ENCODE measurements at places on chromosomes 2 and 18.

DNA sequence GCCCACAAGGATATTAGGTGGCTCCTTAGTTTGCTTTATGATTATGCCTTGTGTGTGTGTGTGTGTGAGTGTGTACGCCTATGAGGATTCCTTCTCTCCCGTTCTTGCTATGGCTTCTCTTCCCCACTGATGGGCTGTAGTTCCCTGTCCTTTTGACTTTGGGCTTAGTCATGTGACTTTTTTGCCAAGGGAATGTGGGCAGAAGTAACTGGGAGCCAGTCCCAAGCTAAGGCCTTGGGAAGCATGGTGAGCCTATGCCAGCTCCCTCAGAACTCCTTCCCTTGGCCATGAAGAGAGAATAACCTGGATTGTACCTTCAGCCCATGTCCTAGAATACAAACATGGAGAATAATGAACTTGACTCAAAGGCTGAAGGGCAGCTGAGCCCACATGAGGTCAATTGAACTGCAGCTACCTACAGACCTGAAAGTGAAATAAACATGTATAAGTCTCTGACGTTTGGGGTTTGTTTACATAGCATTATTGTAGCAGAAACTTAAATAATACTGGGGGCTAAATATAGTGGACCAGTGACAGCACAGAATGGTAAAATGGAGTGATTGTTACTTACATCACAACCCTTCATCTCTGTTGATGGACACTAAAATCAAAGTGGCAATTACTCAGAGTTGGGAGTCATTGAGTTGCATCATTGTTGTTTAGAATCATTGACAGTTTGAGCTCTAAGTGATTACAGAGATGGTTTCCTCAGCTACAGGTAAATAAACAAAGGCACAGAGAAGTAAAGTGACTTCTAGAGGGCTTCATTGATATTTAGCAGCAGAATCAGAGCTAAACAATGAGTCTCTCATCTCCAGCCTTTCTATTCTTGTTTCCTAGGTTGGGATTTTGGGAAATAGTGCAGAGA, 15.3 kb upstream of the IL36G start:
- DNase-seq = no peak

DNA sequence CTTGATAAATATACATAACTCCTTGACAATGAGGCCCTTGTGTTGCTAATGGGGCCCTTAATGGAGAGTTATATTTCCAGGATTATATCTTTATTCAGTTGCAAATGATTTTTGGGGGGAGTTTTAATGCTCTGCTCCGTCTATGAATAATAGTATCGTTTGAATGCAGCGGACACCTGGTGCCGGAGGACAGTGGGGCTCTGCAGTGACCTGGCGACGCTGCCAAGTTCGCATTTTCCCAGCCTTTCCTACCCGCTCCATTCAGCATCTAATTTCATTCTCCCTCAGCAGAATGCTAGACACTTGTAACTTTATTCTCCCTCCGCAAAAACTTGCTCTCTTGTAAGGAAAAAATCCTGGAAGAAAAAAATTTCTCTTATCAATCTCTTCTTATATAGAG, 257.6 kb upstream of the SALL3 start:
- no peak for DNase-seq

DNA sequence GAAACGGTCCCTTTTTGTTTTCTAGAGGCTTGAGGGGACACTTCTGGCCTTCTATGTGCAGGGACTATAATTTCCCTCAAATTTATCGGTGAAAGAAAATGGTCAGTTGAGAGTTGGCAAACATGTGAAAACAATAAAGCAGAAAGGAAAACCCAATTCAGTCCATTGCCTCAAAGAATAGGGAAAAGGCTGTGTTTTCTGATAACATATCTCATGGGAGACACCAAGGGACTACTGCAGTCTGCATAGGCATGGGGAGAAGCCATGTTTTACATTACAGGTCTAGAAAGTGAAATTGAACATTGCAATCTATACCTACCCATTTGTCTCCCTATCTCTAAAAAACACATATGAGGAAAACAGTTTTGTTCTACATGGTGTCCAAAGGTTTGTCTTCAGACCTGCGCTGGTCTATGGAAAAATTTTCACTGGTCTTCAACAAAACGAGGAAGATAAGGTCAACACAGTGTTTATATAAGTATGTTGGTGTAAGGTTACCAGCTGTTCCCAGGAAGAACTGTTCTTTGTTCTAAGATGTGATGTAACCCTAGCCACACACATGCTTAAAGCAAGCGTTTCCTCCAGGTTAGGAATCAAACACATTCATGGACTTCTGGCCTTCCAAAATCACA, 179.7 kb downstream of the MREG start:
- no peak for DNase-seq

DNA sequence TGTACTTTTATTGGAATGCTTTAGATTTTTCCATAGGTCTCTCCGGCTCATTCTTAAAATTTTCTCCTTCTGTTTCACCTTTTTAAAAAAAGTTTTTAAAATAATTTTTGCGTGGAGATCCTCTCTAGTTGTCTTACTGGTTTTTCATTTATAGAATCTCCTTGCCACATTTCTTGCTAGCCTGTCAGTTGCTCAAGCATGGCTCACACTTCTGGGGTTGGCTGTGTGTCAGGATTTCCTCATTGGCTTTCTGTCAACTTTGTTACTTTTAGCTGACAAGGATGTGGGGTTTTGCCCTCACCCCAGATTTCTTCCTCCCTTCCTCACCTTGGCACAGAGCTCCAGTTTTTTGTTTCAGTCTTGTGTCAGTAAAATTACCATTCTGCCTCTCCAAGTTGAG, 124.6 kb downstream of the ZNF407 start:
- no peak for DNase-seq

GRCh38 chr2:190488516-190489233, 45.8 kb downstream of the NEMP2 start:
- no peak for DNase-seq

DNA sequence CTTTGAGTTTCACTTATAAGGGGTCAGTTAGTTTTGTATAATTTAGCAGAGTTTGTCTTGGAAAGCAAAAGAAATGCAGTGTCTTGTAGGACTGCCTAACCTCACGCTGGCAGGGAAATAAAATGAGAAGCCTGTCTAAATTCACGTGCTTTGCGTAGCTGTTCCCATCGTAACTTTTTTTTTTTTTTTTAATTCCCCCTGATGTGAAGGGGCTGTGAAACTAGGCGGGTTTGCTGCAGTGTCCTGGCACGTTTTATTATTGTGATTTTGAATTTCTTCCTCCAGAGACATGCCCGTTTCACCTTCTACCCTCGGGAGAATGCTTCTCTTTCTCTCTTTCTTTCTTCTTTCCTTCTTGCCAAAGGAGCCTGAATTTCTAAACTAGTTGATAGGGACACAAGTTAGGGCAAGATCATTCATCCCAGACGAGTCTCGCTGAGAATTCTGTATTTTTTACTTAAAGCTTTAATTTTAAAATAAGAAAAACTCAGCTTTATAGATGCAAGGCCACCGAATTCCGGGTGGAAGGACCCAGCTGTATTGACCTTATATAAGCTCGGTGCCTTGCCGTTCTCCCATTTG, 2.3 kb downstream of the MEIS1 start:
- no peak for DNase-seq

GRCh38 chr18:12085786-12086185, 7.9 kb upstream of the ANKRD62 start:
- no peak for DNase-seq

DNA sequence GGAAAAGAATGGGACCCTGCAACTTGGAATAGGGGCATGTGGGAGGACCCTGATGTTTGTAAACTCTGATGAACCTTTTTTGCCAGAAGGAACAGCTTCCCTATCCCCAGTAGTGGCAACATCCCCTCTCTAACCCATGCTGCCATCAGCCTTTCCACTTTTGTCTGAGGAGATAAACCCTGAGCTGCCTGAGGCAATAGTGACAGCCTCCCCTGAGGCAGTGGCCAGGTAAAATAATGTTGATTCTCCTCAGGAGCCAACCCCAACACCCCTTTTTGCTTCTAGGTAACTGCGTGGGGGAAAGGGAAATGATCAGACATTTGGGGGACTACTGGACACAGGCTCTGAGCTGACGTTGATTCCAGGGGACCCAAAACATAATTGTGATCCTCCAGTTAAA, 106.8 kb upstream of the NPAS2 start:
- no peak for DNase-seq

DNA sequence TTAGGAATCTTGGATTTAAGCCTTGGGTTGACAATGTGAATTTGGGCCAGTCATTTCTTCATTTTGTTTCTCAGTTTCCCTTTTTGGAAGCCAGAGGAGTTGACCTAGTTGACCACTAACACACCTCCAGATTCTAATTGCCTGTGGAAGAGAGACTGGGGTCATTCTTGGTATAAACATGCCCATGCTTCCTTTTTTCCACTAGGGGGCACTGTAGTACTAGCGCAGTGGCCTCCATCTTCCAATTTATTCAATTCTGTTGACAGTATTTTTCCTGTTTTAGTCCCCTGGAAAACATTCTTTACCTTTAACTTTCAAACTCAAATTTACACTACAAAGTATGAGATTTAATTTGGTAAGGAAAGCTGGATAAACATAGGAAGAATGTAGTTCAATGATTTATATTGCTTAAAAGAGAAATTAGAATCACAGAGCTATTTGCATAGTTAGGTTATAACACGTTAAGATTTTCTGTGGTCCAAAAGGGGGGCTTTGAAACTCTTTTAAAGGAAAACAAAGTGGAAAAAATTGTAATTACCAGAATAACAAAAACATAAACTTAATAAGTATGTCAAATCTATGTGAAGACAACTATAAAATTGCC, 57.5 kb upstream of the AGPS start:
- DNase-seq = no peak

- DNase-seq = no peak
Measured at GRCh38 chr2:28809927-28810326, 707 bp upstream of the SPDYA start.

GRCh38 chr2:56416500-56417176, 232.8 kb downstream of the CCDC85A start:
- DNase-seq = no peak

GRCh38 chr18:28177828-28178635, 1.1 kb upstream of the CDH2 start:
- no peak for DNase-seq

DNA sequence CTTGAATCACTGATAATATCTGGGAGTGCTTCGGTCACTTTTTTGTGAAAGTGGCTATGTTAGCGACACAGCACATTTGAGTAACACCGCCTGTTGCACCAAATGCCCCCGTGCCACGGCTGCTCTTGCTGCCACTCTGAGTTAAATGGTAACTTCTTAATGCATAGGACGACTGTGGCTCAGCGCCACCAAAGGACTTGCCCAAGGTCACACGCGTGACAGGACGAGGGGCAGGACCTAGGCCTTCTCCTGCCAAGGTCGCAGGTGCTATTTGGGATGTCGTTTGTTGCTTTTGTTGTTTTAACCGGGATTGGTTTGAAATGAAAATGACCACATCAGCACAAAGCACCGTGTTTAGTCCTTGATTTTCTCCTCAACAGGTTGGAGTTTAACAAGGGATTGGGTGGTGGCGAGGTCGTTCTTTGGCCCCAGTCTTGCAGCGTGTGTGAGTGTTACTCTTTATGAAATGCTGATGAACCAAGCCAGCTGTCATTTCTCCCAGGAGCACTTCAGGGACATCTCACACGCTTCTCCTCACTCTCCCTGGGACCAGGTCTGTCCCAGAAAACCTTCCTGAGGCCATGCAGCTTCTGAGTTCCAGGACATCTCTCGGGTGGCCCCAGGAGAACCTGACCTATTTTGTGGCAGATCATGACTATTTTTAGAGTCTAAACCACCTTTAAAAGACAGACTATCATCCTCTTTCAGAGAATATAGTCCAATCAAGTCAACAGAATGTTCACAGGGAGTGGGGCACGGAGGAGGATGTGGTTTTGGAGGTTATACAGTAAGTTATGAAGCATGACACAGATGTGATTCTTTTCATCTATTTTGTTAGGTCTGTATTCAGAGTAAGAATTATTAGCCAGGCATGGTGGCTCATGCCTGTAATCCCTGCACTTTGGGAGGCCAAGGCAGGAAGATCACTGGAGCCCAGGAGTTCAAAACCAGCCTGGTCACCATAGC, 49.9 kb downstream of the MTCL1 start:
- DNase-seq = no peak

DNA sequence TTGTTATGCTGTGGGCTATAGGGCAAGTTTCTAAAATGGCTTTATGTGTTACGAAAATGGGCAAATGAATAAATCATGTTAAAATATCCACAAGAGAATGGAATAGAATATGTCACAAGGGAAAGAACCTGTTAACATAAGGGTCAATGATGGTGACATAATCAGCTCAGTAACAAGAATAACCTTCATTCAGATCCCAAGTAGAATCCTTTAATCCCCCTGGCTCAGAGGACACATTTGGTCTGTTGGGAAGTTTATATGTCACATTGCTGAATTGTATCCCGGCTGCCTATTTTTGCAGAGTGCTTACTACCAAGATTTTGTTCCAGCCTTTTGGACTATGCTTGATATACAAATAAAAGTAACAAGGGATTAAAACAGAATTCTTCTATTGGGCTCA, 13.1 kb upstream of the LGALSL start:
- DNase-seq = no peak

DNA sequence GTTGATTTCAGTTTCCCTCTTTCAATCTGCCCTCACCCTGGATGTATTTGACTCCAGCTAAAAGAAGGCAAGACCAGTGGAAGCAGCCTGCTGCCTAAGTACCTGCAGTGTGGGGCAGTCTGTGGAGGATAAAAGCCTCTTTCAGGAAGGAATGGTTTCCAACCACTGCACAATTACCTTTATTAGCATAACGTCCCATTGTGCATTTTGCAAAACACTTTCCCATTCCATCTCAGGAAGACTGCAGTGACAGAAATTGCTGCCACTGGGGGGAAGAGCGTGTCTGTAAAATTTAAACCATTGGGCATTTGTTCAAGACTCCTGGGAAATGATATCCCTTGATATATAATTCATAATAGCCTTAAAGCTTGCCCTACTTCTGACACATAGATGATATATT, 26.2 kb downstream of the CYRIA start:
- no peak for DNase-seq

GRCh38 chr2:11124760-11125068, 30.6 kb upstream of the SLC66A3 start:
- no peak for DNase-seq

DNA sequence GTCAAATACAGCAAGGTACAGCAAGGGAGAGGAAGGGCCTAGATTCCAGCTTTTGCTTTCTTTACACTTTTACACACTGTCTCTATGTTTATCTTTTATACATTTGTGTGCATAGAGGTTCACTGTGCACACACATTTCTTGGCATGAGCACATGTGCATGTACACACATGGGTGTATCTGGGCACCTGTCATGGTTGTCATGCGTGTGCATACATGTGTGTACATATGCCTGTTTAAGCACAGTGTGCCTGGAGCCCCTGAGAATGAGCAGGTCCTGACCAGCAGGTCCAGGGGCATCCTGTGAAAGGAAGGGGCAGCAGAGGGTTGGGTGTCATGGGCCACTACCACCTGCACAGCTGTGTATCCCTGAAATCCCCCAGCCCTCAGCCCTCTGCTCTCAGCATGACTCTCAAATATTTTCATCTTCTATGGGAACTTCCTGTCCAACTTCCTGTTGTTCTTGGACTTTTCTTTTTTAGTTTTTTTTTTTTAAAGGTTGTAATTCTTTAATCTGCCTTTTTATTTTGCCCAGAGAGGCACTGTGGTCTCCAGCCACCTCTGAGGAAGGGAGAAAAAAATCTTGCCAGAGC, 97.0 kb upstream of the EPAS1 start:
- no peak for DNase-seq

Data from GM19239 (cell line).